Activated naive CD4-positive, alpha-beta T cell (primary cell): ENCODE measurements at places on chromosomes 2 and 18.

- no peak for DNase-seq
These were observed 73.3 kb downstream of the RPIA start for GRCh38 chr2:88764850-88765153.

DNA sequence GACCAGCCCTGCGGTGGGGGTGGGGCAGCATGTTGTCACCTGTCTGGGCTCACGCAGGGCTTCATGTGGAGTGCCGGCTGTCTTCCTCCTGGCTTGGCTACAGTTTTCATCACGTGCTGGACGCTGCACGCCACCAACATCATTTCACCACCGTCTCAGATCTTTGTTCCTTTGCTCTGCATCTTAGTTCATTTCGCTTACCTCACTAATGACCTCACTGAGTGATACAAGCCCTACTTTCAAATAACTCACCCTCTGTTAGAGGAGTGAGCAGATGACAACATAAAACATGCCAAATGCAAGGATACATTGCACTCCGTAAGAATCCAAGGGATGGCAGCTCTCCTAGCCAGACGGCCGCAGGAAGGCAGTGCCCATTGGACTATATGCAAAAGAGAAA is 527.5 kb downstream of the GALR1 start:
- no peak for DNase-seq

DNA sequence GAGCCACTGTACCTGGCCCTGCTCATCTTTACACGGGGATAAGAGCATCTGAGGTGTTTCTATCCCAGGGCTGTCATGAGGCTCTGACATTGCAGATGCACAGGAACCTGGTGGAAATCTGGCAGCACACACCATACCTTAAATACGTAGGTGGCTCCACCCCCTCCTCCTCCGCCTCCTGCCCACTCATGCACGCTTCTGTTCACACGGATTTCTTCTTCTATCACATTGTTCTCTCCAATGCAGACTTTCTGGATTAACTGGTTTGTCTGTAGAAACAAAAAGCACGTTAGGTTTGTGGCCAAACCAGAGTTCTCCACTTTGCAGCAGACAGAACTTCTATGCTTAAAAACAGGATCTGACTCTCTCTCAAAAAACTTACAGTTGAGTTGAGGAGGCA is 118.2 kb downstream of the CLIP4 start:
- no peak for DNase-seq

DNA sequence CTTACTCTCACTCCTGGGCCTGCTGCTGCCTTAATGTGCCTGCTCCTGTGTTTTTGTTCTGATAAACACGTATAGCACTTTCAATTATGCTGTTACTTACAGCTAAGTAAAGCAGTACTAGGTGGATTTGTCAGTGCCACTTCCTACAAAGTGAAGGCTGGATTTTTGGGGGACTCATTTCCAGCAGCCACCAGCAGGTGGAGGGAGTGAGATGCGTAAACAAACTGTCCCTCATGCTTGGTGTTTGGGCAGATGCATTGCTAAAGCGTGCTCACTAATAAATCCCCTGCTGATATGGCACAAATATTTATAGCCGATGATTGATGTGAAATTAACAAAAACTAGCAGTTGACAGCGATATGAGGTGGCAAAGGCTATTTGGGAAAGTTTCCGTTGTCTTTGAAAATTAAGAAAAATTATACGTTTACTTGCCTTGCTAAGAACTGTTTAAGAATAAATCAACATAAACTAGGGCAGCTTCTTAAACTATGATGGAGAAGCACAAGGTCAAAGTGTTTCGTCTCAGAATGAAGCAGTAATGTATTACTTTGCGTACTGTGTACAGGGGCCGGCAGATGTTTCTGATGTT is 101.7 kb downstream of the AGAP1 start:
- DNase-seq = no peak

- DNase-seq = no peak
These were observed 341.8 kb downstream of the RBM43 start for GRCh38 chr2:150919901-150920300.

DNA sequence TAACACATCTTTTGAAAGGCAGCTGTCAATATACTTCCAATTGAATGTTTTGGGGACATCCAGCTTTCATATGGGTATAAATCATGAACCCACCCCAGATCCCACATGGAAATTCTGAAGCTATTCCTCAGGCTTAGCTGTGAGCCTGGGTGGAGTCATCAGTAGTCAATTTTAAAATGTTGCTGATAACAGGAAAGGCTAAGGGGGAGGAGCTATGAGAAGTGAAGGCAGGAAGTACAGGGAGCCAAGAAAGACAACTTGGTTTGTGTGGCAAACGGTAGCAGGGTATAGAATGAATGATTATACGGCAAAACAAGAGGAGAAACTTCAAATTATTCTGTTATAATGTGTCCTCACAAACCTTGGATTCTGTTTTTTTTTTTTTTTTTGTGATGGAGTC is 108.6 kb downstream of the QPCT start:
- no peak for DNase-seq

- DNase-seq = no peak
These were observed 144.6 kb upstream of the SATB2 start for GRCh38 chr2:199602271-199602895.

- no peak for DNase-seq
These were observed 308.8 kb upstream of the FAM98A start for GRCh38 chr2:33907866-33908265.

- no peak for DNase-seq
These were observed 54.2 kb downstream of the HK2 start for GRCh38 chr2:74887960-74888700.

GRCh38 chr2:240567137-240567871 is 980 bp upstream of the RNPEPL1 start:
- DNase-seq = no peak

DNA sequence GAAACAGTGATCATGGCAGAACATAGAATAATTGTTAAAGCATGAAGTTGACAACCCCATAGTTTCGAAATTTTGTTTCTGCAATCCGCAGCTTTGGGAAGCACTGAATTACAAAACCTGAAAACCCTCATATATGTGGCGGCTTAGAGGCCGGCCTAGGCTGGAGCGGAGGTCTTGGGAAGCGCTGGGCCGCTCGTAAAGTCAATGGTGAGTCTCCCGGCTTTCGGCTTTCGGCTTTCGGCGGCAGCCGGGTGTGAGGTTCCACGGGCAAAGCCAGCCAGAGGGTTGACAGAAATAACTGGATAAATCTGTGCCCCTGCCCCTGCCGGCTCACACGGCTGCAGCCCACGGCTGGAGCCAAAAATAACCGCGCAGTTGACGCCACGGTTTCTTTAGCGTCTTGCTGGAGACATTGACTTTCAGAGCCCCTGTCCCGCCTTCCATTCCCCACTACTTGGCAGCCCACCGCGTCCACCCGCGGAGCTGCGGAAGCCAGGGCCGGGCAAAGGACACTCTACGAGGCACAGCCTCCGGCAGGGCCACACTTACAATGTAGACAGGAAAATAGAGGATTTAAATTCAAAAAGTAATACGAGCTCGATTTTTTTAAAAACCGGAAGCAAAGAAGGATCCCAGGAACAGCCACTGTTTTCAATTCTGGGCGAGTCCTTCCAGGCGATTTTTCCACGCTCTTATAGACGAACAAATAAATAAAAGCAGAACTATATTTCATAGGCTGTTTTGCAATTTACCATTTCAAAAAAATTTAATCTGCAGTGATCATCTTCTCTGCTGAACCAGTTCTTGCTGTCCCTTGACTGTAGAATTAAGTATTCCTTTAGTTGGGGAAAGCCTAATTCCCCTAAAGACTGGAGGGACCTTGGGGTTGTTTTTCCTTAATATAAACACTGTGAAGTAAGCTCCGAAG is 28.3 kb upstream of the ATP6V1B1 start:
- DNase-seq = no peak

DNA sequence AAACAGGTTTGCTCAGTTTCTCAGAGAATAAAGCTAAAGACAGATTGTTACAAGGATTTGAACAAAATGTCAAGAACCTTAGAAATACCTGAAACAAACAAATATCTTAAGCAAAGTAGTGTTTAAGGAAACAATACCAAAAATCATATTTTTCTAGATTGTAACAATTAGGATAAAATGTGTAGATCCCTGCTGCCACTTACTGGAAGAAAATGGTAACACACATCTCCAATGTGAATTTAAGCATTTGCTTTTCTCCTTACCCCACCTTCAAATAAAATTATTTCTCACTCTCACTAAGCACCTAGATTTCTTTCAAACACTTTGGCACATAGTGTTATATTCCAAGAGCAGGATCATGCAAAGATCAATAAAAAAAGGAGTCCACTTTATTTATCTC is 34.9 kb downstream of the SUCLG1 start:
- DNase-seq = no peak

- no peak for DNase-seq
These were observed at the start of gene GNAL for GRCh38 chr18:11688972-11689668. Gene GNAL (plus strand): TSS chr18:11689264. CDS start chr18:11689564, 300 bp downstream.

DNA sequence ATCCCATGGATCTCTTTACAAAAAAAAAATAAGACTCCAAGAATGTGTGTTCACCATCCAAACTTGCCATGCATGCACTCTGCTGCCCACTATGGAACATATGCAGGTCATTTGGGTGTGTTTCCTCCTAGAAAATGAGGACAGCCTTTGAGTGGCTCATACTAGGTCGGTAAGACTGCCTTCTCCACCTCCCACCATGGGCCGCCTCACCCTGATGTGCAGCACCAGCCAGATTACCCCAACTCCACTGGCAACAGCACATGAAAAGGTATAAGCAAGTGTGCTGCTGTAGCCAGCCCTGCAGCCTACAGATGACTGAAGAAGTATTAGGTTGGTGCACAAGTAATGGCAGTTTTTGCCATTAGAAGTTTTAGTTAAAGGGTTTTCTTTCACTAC is 214.2 kb downstream of the ATAD2B start:
- no peak for DNase-seq

DNA sequence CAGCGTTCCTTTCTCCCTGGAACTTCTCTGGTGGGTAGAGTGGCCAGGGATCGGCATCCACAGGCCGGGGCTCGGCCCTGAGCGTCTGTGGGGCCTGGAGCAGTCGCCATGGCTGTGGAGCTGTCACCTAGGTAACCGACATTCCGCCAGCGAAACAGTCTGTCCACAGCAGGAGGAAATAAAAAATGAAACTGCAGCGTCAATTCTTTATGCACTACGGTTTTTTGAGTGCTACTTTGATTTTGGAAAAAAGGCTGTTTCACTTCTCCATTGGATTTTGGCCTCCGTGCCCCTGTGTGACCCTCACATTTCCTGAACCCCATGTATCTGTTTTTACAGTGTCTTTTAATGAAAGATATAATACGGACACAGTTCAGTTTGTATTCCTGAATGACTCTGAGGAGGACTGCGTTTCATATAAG is 163.4 kb downstream of the LDLRAD4 start:
- DNase-seq = no peak

DNA sequence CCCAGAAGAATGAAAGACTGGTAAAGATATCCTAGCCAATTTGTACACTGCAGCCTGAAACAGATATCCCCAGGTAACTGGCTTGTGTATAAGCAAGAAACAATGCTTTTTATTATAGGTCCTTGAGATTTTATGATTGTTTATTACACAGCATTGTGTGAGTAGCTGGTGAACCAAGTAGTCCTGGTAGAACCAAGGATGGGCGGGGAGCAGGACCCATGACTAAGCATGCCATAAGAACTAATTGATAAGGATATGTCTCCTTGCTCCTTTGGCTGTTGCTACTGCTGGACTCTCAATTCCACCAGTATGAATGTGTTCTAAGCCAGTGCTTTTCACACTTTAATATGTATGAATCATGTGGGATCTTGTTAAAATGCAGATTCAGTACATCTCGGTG is 12.3 kb upstream of the ALMS1 start:
- DNase-seq = no peak

DNA sequence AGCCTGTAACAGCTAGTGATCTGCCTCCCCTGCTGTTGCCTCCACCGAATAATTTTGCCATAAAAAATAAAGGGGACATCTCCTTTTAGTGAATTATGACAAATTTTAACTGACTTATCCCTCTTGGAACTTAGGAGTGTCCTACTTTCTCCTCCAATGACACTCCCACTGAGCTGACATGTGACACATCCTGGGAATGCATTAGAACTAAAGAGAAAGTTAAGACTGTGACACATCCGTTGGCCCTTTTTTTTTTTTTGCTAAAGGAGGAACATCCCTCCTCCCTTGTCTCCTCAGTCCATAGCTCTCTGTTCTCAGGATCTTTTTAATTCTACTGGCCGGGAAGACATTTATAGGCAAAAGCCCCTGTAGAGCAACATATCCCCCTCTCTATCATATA is 268.2 kb downstream of the NRXN1 start:
- no peak for DNase-seq

DNA sequence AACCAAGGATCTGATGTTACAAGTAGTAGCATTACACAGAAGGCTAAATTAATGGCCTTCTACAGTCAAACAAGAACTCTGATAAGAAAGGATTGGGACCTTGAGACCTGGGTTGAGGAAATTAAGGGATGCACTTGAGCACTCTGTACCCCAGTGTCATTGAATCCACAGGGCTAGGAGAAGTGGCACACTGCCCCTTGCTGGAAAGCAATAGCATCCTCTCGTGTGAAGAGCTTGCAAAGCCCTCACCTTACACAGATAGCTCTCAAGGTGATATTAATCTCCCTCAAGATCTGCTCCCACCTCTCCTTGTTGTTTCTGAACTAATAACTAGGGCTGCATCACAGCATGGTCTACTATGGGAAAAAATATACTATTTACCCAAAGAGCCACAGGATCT is 26.5 kb upstream of the CHST9 start:
- no peak for DNase-seq

GRCh38 chr2:60984720-60985119 is 32.8 kb upstream of the PEX13 start:
- no peak for DNase-seq

DNA sequence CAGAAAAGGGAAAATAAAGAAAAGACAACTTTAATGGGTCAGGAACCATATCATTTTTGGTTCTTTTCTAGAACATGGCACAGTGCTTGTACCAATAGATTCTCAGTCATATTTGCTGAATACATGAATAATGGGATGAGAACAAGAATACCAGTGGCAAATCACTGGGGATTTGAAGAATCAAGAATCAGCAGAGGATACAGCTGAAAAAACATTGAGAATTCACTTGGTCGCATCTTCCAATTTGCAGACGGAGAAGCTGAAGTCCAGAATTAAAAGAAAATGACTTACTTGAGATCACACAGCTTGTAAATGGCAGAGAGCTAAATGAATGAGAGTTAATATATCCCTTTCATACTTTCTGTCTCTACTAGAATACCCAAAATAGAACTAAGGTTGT is 362.2 kb downstream of the RAD51AP2 start:
- DNase-seq = no peak

DNA sequence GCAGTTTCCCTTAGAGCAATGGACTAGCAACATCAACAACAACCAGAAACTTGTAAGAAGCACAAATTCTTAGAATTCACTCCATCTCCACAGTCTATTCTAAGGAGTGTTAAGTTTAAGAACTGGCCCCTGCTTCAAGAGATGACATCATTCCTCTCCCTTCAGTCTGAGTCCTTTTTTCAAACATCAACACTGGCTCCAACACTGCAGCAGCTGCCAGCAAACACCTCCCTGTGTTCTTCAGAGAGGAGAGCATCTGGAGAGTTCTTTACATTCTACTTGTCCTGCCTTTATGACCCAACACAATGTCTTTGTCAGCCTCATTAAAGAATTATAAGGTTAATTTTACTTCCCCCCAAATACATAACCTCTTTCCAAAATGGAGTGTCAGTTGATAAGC is 122.3 kb downstream of the HNMT start:
- no peak for DNase-seq

GRCh38 chr2:12070581-12070980 is 324.1 kb downstream of the LPIN1 start:
- no peak for DNase-seq

GRCh38 chr2:240922982-240923537 is 16.9 kb downstream of the CROCC2 start:
- DNase-seq = no peak
